A172 (cell line): ENCODE measurements at places on chromosomes 11 and 22. TPM values are rescaled to one million over a fixed set of nuclear protein-coding genes. Genes with fewer than 3 reads are reported as not detected.

DNA sequence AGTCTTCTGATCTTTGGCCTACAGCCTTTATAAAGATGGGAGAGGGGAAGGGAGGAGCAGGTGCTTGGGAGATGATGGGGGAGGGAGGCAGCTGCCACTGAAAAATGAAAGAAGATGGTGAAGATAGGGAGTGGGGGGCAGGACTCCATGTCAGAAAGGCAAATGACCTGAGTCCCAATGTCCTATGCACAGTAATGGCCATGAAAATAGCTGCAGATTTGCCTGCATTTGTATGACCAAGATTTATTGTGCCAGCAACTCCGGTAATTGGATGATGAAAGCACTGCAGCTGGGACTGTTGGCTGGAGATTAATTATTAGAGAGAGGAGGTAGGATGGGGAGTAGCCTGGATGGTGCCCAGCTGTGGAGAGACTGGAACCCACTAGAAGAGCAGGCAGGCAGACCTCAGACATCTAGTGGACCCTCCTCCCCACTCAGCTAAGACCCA, 36.1 kb downstream of the NEU3 start:
- DNase-seq = no peak

DNA sequence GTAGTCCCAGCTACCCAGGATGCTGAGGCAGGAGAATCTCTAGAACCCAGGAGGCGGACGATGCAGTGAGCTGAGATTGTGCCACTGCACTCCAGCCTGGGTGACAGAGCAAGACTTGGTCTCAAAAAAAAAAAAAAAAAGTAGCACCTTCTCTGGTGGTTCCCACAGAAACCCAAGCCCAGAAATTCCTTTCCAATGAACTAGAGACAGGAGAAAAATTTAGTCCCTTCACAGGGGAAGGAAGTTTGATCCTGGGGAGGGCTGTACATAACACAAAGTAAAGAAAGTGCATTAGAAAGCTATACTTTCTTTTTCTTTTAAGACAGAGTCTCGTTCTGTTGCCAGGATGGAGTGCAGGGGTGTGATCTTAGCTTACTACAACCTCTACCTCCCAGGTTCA, 25.5 kb upstream of the APOA1 start:
- no peak for DNase-seq

GRCh38 chr11:36436589-36436988, 73.5 kb downstream of the TRAF6 start:
- no peak for DNase-seq

GRCh38 chr11:58276151-58276550, 8.1 kb upstream of the OR10W1 start:
- DNase-seq = no peak

- no peak for DNase-seq
These were observed 240.9 kb upstream of the CADM1 start for GRCh38 chr11:115745066-115745465.

The HBG2 gene
- total RNA-seq = 1.1 and 1.6 TPM in 2 replicates

The MB gene
- 3.9 and 4.5 TPM in 2 replicates for total RNA-seq

The GAB4 gene
- total RNA-seq = not detected in 2 replicates

The MPZL3 gene
- total RNA-seq = 1.8 and 2.0 TPM in 2 replicates

The MS4A6A gene
- total RNA-seq = not detected in 2 replicates
